ENCODE measurements at places on chromosomes 5 and 9.

GRCh38 chr5:43256261-43256966 lies 56.8 kb downstream of the HMGCS1 start:
- DNase-seq = no peak

- peak; percentile 30 for DNase-seq
These were observed 1.2 kb downstream of the VCAN start for GRCh38 chr5:83472508-83473345.

GRCh38 chr5:163976696-163977095 lies 471.3 kb downstream of the MAT2B start:
- DNase-seq = no peak

DNA sequence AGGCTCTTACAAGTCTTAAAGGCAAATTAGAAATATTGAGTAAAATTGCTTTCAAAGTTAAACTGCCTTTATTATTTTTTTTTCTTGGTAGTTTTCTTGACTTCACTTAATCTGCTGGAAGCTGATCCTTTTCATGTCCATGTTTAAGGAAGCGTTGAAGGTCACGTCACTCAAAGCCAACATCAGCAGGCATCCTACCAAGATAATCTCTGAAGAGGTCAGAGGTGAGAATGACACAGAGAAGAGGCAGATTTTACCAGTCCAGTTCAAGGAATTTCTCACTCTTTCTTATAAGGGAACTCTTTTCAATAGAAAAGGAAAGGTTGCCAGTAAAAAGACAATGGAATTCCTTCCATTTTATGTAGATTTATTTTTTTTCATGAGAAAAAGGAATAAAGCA lies 259.8 kb downstream of the ANXA1 start:
- no peak for DNase-seq

Measured in COR-L47 (cell line).